ENCODE measurements at places on chromosomes 7 and 10.
A peak's percentile ranks its signal among the peaks of the same experiment; 100 is the strongest.

- peak; percentile 49 for DNase-seq
Measured at GRCh38 chr10:49398000-49398861, 2.3 kb upstream of the DRGX start.

GRCh38 chr7:2106924-2107323 is 125.8 kb downstream of the MAD1L1 start:
- DNase-seq: no peak

DNA sequence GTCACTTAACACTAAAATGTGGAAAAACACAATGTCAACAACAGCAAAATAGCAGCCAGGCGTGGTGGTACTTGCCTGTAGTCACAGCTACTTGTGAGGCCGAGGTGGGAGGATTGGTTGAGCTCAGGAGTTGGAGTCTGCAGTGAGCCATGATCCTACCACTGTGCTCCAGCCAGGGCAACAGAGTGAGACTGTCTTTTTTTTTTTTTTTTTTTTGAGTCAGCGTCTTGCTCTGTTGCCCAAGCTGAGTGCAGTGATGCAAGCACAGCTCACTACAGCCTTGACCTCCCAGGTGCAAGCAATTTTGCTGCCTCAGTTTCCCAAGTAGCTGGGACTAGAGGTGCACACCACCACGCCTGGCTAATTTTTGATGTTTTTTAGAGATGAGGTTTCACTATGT is 6.1 kb downstream of the KCTD7 start:
- DNase-seq: no peak

DNA sequence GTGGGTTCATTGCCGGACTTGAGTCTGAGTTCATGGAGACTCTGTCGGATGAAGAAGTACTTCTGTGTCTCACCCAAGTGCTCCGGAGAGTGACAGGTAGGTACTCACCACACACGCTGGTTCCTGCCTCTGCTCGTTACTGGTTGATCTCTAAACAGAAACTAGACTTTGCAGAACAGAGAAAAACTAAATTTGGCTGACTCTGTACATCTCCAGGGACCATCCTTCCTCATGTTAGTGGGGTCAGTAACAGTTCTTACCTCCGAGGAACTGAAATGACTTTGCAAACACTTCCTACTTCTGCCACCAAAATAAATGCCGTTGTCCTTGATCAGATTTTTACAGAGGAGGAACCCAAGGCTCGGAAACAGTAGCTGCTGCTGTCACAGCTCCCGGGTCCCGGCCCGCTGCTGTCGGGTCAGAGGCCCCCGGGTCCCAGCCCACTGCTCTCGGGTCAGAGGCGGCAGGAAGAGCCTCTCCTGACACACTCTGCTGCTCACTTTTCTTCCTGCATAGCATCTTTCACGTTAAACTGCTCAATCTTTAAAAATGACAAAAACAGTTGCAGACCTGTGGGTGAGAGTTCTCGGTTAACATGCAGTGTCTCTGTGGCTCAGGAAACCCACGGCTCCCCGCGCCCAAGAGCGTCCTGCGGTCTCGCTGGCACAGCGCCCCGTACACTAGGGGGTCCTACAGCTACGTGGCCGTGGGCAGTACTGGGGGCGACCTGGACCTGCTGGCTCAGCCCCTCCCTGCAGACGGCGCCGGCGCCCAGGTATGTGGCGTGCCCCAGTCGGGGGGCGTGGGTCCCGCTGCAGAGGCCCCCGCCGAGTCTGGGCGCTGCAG is 4.8 kb upstream of the MTG1 start:
- DNase-seq: no peak

- DNase-seq: no peak
Measured at GRCh38 chr10:44697116-44697515, 214.0 kb upstream of the TMEM72 start.

DNA sequence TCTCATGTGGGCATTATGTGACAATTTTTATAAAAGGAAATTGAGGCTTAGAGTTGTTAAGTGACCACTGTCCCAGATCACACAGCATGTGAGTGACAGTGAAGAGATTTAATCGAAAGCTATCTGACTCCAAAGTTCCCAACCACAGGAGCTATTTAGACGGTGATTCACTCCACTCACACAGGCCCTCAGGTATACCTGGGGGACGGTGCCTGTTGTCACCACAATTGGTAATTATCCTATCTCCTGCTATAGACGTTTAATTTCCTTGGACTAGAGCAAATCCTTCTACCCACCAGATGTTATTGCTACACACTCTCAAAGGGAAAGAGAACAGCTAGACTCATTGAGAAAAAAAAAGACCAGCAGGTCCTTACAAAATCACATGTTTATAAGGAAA is 145.5 kb downstream of the KLF6 start:
- DNase-seq: no peak

DNA sequence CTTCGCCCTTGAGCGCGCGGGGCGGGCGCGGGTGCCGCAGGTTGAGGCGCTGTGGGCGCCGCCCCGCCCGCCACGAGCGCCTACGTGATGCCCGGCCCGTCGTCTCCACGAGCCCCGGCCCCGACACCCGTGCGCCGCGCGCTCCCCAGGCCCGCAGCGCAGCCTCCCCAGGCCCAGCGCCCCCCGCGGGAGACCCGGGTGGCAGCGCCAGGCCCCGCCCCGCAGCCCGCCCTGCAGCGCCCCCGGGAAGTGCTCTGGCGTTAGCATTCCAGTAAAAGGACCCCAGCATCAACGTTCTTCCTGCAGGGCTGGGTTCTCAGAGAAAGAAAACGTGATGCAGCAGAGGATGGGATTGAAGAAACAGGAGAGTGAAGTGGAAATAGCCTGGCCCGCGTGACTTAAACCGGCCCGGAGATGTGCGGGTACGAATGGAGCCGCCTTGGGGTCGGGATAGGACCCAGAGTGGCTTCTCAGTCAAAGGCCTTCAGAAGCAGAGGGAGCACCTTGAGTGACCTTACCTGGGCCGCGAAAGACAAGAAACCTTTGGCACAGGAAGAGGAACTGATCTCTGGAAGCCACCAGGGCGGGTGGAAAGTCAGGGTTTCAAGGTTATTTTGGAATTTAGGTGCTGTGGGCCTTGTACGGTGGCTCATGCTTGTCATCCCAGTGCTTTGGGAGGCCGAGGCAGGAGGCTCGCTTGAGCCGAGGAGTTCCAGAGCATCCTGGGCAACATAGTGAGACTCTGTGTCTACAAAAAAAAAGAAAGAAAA is 1.8 kb downstream of the PFKP start:
- DNase-seq: no peak

GRCh38 chr7:101620991-101621390 is 8.1 kb downstream of the MYL10 start:
- DNase-seq: no peak

GRCh38 chr7:114104035-114104434 is 185.2 kb upstream of the PPP1R3A start:
- no peak for DNase-seq

GRCh38 chr7:141915565-141915964 is 634 bp upstream of the OR9A4 start:
- DNase-seq: no peak

DNA sequence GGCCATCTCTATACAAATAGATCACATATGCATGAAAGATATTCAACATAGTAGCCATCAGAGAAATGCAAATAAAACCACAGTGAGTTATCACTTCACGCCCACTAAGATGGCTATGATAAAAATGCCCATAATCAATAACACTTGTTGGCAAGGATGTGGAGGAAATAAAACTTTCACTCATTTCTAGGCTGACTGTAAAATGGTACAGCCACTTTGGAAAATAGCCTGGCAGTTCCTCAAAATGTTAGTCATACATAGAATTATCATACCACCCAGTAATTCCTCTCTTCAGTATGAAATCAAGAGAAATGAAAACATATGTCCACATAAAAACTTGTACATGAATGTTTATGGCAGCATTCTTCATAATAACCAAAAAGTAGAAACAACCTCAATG is 324.9 kb downstream of the LRRTM3 start:
- no peak for DNase-seq

DNA sequence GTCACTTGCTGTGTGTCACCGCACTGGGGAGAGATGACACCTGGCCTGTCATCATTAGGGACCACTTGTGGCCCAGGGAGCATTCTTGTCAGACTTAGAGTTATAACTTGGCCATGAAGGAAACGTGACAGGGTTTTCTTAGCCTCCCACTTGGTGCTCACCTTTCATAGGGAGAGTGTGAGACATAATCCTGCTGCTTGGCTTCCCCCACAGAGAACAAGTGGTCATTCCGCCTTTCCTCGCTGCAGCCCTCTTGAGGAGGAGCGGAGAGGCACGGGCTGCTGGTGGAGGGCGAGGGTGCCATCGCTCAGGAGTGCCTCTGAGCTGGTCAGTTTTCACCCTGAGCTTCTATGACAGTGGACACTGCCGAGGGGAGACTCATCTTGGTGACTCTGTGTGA is 125.0 kb upstream of the GJD4 start:
- no peak for DNase-seq

DNA sequence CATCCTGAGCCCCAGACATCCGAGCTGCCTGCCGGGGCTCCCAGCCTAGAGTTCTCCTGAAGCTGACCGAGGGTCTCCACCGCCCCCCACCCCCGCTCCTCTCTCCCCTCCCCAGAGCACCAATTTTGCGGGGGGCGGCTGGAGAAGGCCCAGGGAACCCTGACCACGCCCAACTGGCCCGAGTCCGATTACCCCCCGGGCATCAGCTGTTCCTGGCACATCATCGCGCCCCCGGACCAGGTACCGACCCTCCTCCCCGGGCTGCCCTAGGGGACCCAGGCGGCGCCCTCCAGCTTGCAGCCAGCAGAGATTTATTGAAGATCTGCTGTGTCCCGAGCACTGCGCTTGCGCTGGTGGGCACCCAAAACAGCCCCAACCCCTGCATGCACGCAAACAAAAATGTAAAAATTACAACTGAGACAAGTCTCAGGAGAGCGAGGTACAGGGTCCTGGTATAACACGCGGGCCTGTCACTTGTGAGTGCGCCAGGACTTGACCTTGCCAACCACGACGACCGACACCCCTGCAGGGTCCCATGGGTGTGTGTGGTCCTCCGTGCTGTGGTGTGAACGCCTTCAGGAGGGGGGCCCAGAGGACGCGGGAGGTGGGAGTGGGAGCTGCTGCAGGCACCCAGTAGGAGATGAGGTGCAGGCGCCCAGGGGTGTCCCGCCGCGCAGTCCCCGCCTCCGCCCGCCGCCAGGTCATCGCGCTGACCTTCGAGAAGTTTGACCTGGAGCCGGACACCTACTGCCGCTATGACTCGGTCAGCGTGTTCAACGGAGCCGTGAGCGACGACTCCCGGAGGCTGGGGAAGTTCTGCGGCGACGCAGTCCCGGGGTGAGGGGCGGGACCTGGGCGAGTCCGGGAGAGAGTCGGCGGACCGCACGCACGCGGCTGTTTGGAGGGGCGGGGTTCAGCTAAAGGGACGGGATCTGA is 3.1 kb downstream of the PCOLCE start:
- no peak for DNase-seq

DNA sequence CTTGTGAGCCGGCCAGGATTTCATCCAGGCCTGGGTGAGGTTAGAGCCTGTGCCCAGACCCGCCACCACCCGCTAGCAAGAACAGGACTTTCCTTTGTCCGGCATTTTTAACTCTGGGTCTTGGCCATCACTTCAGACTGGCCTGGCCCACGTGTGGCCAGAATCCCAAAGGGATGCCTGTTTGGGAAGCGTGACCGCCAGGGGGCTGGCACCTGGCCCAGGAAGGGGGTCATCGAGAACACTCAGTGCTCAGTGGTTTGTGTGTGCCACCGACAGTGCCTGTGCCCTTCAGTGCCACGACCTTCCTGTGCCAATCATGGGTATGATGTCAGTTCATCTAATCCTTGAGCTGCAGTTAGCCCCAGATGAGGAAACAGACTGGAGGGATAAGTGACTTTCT is 85.0 kb downstream of the ZMIZ1 start:
- DNase-seq: no peak

DNA sequence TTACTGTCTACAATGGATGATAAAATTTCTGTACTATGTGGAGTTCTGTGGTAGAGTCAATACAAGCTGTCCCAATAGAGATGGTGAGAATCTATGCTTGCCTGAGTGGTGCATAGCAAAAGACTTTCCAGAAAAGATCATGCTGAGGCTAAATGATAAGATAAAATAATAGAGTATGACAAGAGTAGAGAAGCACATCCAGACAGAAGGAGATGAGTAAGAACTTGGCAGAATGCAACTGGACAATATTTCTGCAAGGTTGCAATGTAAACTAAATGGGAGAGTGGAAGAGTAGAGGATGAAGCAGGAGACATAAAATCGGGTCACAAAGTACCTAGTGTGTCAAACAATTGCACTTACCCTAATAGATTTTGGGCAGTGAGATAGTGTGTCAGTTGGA is 347.6 kb downstream of the MDFIC start:
- no peak for DNase-seq

DNA sequence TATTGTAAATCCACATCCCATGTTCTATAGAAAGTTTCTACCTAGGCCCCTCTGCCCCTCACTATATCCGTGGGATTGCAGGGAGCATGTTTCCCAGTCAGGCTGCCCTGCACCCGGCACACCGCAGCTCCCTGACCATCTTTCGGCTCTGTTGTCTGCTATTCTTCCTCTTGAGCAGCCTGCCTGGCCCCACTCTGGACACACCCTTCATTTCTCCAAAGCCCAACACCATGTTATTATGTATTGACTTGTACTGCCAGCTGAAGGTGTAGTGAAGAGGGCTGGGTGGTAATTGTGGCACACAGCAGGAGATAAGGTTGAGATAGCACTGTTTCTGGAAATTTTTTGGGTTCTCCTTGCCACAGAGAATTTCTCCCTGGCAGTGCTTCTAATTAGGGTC is 9.8 kb downstream of the LRMDA start:
- no peak for DNase-seq

DNA sequence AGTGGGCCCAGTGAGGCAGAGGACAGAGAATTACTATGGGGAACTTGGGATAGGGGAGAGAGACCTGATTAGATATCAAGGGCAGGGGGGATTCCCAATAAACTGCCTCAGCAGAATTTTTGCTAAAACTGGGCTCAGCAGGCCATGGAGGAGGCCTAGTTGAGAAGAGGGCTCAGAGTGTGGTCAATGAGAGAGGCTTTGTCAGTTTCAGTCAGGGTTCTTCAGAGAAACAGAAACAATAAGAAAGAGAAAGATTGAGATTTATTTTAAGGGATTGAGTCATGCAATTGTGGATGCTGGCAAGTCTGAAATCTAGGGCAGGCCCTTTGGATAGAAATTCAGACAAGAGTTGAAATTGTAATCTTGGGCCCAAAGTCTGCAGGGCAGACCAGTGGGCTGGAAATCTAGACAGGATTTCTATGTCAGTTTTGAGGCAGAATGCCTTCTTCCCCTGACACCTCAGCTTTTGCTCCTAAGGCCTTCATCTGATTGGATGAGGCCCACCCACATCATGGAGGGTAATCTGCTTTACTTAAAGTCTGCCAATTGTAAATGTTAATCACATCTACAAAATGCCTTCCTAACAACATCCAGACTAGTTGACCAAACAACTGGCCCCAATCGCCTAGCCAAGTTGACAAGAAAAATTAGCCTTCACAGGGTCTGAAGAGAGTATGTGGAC is 33.5 kb upstream of the CCSER2 start:
- no peak for DNase-seq

DNA sequence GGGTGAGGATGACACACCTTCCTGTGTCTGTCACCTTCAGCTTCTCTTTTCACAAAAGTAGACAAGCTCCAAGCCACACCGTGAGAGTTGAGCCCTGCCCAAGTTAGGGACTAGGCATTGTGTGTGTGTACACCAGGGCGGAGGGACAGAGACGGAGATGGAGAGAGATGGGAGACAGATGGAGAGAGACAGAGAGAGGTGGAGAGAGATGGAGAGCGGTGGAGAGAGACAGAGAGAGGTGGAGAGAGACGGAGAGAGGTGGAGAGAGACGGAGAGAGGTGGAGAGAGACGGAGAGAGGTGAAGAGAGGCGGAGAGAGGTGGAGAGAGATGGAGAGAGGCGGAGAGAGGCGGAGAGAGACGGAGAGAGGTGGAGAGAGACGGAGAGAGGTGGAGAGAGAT is 207.0 kb downstream of the DNAJB6 start:
- DNase-seq: no peak

GRCh38 chr7:42183547-42183946 is 53.5 kb downstream of the GLI3 start:
- DNase-seq: no peak

Measured in left renal cortex interstitium (tissue), 4 donors.